ENCODE measurements at places on chromosomes 1 and 21.

GRCh38 chr1:76109404-76109803, 34.9 kb downstream of the ST6GALNAC3 start:
- DNase-seq = no peak

- DNase-seq = peak; percentile 21
Observed at GRCh38 chr1:160432371-160432786, 32.0 kb downstream of the VANGL2 start.

GRCh38 chr1:20151906-20152598, 12.9 kb downstream of the PLA2G2F start:
- peak; percentile 72 for DNase-seq

DNA sequence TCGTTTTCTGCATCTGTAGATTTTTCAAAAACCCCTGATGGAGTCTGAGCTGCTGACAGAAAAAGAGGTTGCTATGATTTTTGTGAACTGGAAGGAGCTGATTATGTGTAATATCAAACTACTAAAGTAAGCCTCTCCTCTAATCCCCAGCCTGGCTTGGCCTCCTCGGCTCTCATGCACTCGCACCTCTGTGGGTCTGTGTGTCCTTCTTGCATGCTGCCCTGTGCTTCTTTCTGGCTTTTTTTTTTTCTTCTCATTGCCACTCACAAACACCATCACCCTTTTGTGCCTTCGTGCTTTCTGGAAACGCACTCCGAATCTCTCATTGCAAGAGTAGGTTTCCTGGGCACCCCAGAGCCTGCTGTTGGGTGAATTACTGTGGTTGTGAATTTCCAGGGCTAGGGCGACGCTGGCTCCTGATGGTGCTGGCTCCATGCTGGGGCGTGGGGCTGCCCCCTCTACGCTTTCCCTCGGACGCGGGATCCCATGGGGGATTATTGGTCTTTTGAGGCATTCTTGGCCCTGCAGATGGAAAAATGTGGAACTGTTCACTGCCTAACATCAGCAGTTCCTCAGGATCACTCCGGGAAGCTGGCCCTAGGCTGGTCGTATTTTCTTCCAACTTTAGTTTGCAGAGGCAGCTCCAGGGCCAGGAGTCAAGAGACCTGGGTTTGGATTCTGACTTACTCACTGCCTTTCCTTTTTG, 56.8 kb downstream of the ATP5PO start:
- DNase-seq = no peak

- DNase-seq = no peak
Observed at GRCh38 chr1:88799491-88799890, 91.9 kb downstream of the GTF2B start.

- DNase-seq = no peak
Observed at GRCh38 chr1:239363930-239364329, 22.4 kb upstream of the CHRM3 start.

DNA sequence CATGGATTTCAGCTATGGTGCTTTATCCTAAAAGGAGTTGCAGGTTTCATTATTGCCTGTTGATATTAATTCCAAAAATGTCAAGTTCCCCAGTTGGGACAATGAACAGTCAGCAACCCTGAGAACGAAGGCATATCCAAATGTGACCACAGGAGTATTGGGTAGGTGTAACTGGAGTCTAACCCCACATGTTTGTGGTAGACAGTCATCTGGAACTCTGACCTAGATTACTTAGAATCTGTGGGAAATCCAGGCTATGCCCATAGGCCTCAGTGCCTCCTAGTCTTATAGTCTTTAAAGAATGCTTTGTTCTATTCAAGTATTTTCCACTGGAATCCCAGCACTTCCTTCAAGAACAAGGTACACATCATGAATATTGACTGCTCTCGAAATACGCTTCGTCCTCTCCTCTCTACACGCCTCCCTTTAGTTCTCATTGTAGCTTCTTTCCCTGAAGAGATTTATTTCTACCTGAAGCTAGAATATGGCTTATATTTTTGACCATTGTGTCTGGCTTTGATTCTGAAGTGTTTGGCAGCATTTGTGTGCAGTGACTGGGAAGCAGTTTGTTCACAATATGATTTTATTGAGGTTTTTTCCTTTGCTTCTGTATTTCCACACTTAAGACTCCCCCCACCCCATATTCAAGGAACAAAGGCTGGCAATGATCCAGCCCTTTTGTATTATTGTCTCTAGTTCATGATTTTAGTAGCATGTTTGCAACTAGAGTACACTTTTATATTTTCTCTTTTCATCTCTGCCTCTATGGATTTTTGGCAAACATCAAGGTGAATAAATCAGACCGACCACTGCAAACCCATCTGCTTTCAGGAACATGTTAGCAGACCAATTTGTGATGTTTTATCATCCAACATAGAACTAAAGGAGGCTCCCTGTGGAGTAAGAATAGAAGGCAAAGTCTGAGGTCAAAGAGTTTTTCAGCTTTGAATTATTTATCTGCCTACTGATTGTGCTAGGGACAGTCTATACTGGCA, 178.6 kb downstream of the GPR52 start:
- DNase-seq = no peak

- no peak for DNase-seq
Observed at GRCh38 chr1:3121401-3122210, 52.6 kb downstream of the PRDM16 start.

DNA sequence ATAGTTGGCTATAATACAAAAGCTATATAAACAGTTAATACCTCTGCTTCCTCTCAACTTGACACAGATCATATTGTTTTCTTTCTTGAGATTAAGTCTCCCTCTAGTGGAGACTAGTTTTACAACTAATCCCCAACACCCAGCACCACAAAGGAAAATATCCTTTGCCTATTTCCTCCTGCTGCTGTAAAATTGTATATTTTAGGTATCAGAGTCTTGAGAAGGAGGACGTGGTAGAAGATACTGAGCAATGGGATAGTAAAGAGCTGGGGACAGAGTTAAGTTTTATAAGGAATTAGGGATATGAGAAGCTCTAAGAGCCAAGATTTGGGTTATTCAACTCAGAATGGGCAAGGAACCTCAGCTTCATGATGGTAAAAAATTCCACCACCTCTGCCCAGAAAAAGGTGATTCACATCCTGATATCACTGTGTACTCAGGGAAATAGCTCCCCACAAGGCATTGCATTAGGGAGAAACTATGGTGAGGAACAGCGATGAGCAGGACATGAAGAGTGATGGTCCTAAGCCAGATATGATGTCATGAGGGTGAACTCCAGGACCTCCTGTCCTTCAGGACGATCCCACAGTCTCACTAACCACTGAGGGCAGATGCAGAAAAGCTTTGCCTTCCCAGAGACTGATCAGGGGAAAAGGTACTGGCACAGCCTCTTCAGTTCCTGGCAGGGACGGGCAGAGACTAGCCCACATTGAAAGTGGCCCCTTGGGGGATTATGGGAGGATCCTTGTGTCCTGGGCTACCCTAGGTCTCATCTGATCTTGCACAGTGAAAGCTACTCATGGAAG, 14.7 kb upstream of the CFAP126 start:
- DNase-seq = no peak

DNA sequence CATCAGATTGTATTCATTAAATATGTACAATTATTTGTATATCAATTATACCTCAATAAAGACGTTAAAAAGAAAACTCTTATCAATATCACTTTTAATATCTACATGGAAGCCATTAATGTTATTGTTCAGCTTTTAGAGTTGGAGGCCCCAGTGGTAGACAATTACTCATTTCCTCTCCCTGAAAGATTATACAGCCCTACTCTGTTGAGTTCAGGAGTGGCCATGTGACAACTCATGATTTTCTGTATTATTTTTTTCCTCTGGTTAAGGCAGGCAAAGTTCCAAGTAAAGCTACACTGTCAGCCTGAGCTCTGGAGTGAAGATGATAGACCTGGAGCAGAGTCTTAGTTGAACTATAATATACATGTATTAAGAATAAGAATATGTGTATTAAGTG, 247.9 kb upstream of the B3GALT2 start:
- DNase-seq = no peak

- DNase-seq = no peak
Observed at GRCh38 chr1:206467915-206468314, 2.4 kb upstream of the IKBKE start.

DNA sequence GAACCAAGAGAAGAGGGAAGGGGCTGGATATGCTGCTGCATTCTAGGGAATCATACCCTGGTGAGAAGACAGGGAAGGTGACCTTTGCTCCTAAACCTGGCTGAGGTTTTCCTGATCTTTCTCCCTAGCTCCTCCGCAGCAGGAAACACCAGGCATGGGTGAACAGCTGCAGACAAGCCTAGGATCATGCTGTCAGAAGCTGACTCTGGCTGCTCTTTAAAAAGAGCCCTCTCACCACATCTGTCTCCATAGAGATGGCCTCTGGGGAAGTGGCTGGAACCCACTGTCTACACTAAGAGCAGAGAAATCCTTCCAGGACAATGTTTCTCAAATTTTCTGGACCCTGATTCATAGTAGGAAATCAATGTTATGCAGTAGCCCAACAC, 57.6 kb downstream of the CD34 start:
- DNase-seq = no peak

GRCh38 chr1:32066489-32066873, 6.3 kb upstream of the TMEM39B start:
- DNase-seq = no peak

DNA sequence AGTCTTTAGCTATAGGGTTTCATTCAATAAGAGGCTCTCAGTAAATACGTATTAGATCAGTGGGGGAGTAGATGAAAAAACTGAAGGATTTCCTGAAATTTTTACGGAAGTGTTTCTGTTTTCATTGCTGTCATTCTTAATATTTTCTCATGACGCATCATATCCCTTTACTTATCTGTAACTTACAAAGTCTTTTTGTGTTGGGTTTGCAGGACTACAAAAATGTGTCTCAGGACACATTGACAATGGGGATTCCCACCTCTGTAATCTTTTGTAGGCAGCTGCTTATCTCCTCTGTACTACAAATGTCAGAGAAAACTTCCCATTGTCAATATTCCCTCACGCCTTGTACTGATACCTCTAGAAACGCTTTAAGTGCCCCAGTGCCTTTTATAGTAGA, 35.5 kb downstream of the CRP start:
- no peak for DNase-seq

GRCh38 chr1:111225091-111225490, 2.4 kb upstream of the CHI3L2 start:
- no peak for DNase-seq

DNA sequence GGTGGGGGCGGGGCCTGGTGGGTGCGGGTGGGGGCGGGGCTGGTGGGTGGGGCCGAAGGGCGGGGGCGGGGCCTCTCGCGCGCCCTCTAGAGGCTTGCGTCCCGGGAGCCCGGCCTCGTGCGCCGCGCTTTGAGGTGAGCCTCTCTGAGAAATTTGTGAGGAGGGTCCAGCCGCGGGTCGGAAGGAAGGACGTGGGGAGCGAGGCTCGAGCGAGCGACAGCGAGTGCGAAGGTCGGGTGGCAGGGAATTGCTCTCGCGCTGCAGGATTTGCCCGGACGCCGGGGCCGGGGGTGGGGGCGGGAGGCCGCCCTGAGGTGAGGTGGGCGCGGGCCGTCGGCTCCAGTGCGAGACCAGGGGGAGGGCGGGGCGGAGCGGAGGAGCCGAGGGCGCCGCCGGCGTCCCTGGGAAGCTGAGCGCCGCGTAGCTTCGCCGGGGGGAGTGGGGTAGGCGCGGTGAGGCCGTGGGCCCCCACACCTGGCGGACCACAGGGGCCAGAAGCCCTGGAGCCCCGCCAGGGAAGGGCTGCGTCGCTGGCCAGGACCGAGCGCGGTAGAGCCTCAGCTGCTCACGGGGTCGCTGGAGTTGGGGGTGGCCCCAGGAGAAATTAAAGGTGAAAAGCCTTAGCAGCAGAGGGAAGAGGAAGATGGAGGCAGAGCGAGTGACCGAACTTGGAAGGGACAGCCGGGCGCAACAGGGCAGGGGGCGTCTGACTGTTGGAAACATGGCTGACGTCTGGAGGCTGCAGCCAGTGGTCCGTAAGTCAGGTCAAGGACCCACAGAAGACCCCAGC, 754 bp upstream of the LSS start:
- DNase-seq = peak; percentile 75

GRCh38 chr1:226618380-226618779, 69.8 kb downstream of the STUM start:
- DNase-seq = no peak

- DNase-seq = no peak
Observed at GRCh38 chr1:19385869-19386591, 73.9 kb downstream of the SLC66A1 start.

- no peak for DNase-seq
Observed at GRCh38 chr21:43766734-43767497, 9.2 kb downstream of the CSTB start.

DNA sequence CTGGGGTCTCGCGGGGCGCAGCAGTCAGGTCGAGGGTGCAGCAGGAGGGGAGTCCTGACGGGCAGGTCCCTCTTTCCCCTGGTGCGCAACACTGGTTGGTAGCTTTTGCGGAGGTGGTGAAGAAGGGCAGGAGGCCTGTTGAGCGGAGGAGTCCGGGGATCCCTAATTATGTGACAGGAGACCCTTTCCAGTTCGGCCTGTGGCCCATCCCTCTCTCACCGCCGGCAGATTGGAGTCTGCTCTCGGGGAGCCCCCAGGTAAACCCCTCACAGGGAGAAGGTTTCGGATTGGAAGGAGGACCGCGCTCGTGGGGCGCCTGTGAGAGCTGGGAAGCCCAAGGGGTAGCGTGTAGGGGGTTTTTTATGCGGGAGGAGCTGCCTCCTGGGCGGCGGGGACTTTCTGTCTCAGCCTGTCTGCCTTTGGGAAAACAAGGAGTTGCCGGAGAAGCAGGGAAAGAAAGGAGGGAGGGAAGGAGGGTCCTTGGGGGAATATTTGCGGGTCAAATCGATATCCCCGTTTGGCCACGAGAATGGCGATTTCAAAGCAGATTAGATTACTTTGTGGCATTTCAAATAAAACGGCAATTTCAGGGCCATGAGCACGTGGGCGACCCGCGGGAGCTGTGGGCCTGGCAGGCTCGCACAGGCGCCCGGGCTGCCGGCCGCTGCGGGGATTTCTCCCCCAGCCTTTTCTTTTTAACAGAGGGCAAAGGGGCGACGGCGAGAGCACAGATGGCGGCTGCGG, 9.5 kb downstream of the SIM2 start:
- no peak for DNase-seq

GRCh38 chr1:56064705-56065104, 514.7 kb downstream of the PLPP3 start:
- DNase-seq = no peak

- DNase-seq = no peak
Observed at GRCh38 chr1:189787201-189787600, 690.5 kb downstream of the BRINP3 start.

DNA sequence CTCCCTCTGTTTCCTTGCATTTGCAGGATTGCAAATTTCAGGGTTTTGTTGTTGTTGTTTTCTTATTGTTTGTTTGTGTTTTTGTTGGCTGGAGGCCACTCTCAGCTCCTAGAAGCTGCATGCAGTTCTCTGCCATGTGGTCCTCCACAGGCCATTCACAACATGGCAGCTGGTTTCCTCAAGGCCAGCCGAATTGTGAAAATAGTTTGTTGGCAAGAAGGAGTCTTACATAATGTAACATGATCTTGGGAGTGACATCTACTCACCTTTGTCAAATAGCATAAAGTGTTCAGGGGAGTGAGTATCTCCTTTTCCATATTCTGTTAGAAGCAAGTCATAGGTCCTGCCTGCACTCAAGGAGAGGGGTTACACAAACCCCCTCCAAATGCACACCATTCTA, 10.6 kb upstream of the UAP1 start:
- DNase-seq = no peak

GRCh38 chr21:46154155-46154954, 1.0 kb downstream of the FTCD start:
- DNase-seq = no peak

GRCh38 chr1:200345520-200345919, 64.3 kb downstream of the ZNF281 start:
- DNase-seq = no peak

GRCh38 chr1:163300568-163300967, 21.2 kb upstream of the NUF2 start:
- DNase-seq = no peak
